CD4-positive, alpha-beta T cell treated with Interleukin-15 for 1 hour (primary cell): ENCODE measurements at places on chromosomes 12 and 14.

DNA sequence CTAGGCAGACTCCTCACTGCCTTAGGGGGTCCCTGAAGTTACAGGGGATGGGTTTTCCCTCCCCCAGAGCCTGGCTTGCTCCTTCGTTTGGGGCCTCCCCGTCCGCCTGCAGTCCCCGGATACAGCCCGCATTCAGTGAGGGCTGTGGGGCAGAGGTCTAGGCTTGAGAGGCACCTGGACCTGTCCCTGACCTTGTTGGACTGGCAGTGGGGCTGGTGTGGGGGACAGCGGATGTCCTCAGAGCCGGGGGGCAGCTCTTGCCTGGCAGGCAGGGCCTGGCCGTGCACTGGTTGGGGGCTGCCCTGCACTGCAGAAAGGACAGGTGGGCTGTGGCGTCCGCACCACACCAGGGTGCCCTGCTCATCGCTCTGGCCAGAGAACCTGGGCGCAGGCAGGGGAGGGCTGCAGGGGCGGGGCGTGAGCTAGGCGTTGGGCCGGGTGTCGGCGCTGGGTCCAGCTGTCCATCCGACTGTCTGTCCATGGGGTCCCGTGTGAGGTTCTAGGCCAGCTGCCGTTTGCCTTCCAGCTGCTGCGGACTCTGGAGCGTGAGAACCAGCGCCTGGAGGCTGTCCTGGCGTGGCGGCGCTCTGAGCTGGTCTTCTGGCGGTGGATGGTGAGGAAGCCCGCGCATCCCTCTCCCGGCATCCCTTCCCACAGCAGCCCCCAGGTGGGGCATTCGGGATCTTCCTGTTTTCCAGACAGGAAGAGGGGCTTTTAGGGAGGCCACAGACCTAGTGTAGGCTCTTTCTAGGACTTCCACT is 6.0 kb downstream of the TEDC1 start:
- DNase-seq: peak; percentile 18

DNA sequence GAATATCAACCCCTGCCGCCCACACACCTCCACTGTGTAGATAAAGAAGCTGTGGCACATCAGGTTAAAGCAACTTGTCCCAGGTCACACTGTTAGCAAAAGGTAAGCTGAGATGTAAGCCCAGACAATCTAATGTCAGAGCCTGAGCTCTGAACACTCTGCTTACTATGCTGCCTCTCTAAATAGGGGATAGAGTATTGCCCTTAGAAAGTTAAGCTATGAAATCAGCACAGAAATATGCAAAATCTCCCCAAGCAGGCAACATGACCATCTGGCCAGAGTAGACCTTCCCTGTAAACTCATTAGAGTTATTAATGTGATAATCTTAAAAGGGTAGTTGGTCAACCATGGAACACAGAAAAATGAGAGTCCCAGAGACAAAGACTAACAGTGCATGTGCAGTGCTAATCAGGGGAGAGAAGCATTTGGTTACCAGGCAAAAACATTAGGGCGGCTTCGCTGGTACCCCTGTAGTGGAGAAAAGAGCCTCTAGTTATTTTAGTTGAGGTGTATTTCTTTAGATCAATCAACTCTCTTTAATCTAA is 171.0 kb downstream of the BTG1 start:
- DNase-seq: no peak

DNA sequence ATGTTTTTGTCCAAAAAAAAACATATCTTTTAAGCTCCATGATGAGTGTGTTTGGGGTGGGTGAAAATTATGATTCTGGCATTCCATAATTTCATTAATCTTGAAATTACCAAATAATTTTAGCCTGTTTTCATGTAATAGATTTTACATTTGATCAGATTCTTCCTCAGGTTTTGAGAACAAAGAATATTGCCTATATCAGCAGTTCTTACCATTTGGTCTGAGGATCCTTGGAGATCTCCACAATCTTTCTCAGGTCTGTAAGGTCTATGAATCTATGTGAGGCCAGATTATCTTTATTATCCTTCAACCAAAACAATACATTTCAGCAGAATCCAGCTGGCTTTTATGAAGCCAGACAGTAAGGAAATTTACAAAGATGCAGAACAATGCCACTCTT is 373.3 kb upstream of the E2F7 start:
- DNase-seq: no peak

- DNase-seq: no peak
Observed at GRCh38 chr14:71726580-71727021, 205.6 kb upstream of the RGS6 start.

DNA sequence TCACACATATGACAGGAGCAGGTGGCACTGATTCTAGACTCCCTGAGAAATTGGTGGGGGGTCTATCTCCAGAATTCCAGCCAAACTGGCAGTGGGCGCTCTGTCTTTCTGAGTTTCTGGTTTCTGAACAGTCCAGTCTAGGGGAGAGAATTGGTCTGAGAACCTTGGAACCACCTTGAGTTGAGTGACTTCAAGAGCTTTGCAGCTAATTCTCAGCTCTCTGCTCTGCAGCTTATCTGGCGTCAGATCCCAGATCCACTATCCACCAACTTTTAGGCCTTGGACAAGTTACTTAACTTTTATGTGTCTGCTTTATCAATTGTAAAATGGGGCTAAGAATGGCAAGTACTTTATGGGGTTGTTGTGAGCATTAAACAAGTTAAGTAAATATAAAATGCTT is 1.7 kb upstream of the KRT76 start:
- no peak for DNase-seq

GRCh38 chr14:91352728-91353692 is 64.6 kb downstream of the CCDC88C start:
- no peak for DNase-seq

- no peak for DNase-seq
Observed at GRCh38 chr12:30959110-30959710, 32.7 kb downstream of the TSPAN11 start.

GRCh38 chr12:30358671-30359070 is 337.0 kb downstream of the IPO8 start:
- DNase-seq: no peak

GRCh38 chr12:27555925-27556778 is 32.1 kb downstream of the PPFIBP1 start:
- no peak for DNase-seq
